Activated CD4-positive, alpha-beta memory T cell treated with anti-CD3 and anti-CD28 coated beads for 36 hours (primary cell): ENCODE measurements at places on chromosomes 7 and 10. TPM values are rescaled to one million over a fixed set of nuclear protein-coding genes. Genes with fewer than 3 reads are reported as not detected.

- H3K4me1 ChIP-seq, result peaks cover 7% of the 10 kb centered on the region
- peak; percentile 36 for DNase-seq
- no peaks in the 10 kb centered on the region for H3K36me3 ChIP-seq
- no peak overlapping the region for H3K4me3 ChIP-seq
- H3K27ac ChIP-seq, result peak overlapping the region; percentile 4
Measured at GRCh38 chr10:12048547-12048946, 5.9 kb upstream of the UPF2 start.

- H3K4me3 ChIP-seq, result no peak overlapping the region
- no peaks in the 10 kb centered on the region for H3K36me3 ChIP-seq
- no peaks in the 10 kb centered on the region for H3K27me3 ChIP-seq
- no peak overlapping the region for H3K27ac ChIP-seq
- no peaks in the 10 kb centered on the region for H3K4me1 ChIP-seq
Measured at GRCh38 chr10:25615926-25616325, 318.1 kb upstream of the MYO3A start.

DNA sequence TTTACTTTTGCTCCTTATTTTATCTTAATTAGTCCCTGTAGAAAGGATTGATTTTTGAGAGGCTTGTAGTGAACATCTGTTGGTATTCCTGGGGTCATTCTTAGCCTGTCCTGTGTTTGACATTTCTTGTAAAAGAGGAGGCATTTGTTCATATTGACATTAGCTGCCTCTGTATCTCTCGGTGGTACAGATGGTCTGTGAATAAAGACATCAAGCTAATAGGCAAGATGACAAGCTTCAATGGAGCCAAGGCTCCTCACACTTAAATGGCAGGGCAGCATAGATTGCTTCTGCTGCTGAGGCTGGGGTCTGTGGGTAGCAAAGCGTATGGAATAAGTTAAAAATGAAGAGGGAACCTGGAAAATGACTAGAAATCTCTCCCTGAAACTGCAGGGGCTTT is 687.6 kb downstream of the LRMDA start:
- peaks cover 1% of the 10 kb centered on the region for H3K27me3 ChIP-seq
- H3K36me3 ChIP-seq, result no peaks in the 10 kb centered on the region
- H3K4me1 ChIP-seq, result no peaks in the 10 kb centered on the region
- no peak overlapping the region for H3K4me3 ChIP-seq

GRCh38 chr10:104307576-104308438 is 30.5 kb downstream of the ITPRIP start:
- no peak for DNase-seq
- H3K27me3 ChIP-seq, result peaks cover 5% of the 10 kb centered on the region
- peaks cover 49% of the 10 kb centered on the region for H3K4me1 ChIP-seq
- H3K27ac ChIP-seq, result peak overlapping the region; percentile 44

DNA sequence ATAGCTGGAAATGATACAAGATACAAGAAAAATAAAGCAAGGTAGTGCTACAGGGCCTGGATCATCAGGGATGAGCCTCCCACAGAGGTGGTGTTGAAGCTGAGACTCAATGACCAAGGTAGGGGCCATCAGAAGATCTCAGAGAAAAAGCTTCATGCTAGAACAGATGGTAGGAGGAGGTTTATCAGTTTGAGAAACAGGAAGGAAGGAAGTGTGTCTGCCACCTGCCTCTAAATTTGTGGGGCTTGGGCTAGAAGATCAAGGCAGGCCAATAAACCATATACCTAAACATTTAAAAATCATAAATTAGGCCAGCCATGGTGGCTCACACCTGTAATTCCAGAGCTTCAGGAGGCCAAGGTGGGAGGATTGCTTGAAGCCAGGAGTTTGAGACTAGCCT is 410.8 kb upstream of the PRKCQ start:
- no peak overlapping the region for H3K27ac ChIP-seq
- peaks cover 2% of the 10 kb centered on the region for H3K27me3 ChIP-seq
- no peak for DNase-seq
- H3K4me3 ChIP-seq, result no peak overlapping the region
- H3K4me1 ChIP-seq, result peaks cover 5% of the 10 kb centered on the region
- no peaks in the 10 kb centered on the region for H3K36me3 ChIP-seq

GRCh38 chr10:6300106-6300783 is 97.5 kb downstream of the PFKFB3 start:
- H3K27me3 ChIP-seq, result no peaks in the 10 kb centered on the region
- DNase-seq, result peak; percentile 68
- peaks cover 61% of the 10 kb centered on the region for H3K4me1 ChIP-seq

- H3K4me3 ChIP-seq, result no peak overlapping the region
- no peaks in the 10 kb centered on the region for H3K4me1 ChIP-seq
- H3K27ac ChIP-seq, result no peak overlapping the region
- no peaks in the 10 kb centered on the region for H3K27me3 ChIP-seq
Measured at GRCh38 chr7:10672186-10672585, 301.5 kb upstream of the PHF14 start.

GRCh38 chr7:17206349-17206905 is 92.0 kb upstream of the AHR start:
- no peak overlapping the region for H3K27ac ChIP-seq
- H3K27me3 ChIP-seq, result no peaks in the 10 kb centered on the region
- no peaks in the 10 kb centered on the region for H3K36me3 ChIP-seq
- no peak overlapping the region for H3K4me3 ChIP-seq

DNA sequence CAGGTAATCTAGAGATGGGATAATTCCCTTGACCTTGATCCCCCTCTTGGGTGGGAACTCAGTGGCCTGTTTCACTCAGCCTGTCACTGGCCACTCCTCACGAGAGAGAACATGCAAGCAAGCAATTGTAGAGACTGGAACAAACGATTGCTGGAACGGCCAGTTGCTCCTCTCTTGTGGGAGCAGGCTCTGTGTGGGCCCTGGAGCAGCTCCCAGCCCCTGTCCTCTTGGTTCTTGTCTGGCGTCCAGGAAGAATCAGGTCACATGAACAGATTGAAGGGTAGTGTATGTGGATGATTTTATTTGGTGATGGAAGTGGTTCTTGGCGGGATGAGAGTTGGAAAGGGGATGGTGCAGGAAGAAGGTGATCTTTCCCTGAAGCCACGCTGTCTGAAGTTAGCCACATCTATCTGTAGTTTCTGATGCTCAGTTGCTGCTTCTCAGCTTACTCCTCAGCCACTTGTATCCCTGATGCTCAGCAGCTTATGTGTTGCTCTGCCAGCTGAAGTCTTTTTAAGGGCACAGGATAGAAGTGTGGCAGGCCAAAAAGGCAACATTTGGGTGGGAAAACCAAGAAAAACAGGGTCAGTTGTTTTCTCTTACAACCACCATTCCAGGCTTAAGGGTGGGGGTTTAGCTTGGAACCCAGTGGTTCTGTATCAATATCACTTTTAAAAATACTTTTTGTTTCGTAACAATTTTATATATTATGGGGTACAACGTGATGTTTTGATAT is 15.9 kb downstream of the RNF133 start:
- H3K27ac ChIP-seq, result no peak overlapping the region
- H3K4me3 ChIP-seq, result no peak overlapping the region
- H3K27me3 ChIP-seq, result no peaks in the 10 kb centered on the region
- H3K4me1 ChIP-seq, result no peaks in the 10 kb centered on the region

GRCh38 chr7:151341357-151342101 is at the start of gene NUB1:
TSS of gene NUB1 (plus strand) at chr7:151341812. CDS start at chr7:151345350, 3,538 bp downstream.
- peak within 1 kb of the TSS; percentile 76 for H3K4me3 ChIP-seq
- DNase-seq, result peak; percentile 95
- no peaks in the 10 kb centered on the region for H3K27me3 ChIP-seq
- peaks cover 39% of the 10 kb centered on the region for H3K4me1 ChIP-seq
- H3K36me3 ChIP-seq, result peaks cover 8% of the 10 kb centered on the region

The ASB10 gene
- total RNA-seq, result not detected

The CYP2E1 gene
- total RNA-seq, result 0.86 TPM

The TAX1BP1 gene
- 105 TPM for total RNA-seq

The PAPOLB gene
- total RNA-seq, result not detected

The LRMDA gene
- not detected for total RNA-seq

The LRRN3 gene
- 4.0 TPM for total RNA-seq

The SLC26A5 gene
- not detected for total RNA-seq
